ENCODE measurements at places on chromosomes 3 and 15.

DNA sequence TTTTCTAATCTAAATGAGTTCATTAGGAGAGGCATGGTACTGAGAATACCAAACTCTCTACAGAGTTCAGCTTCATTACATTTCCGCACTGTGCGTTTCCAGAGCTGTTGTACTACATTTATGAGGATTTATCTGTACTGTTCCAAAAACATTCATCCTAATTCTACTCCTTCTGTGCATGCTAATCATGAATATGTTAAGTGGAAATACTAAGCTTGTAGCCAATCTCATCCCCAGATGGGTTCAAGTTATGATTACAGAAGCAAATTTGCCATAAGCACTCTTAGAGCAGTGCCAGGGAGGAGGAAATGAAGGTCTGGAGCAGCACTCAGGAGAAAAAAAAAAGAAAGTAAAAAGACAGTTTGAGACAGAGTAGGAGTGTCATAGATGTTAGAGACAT lies 544.3 kb downstream of the GBE1 start:
- DNase-seq = no peak

- DNase-seq = no peak
These were observed 59.7 kb downstream of the RAP2B start for GRCh38 chr3:153221748-153222162.

GRCh38 chr15:68650901-68651709 lies 72.3 kb downstream of the CORO2B start:
- no peak for DNase-seq

GRCh38 chr3:127211118-127212060 lies 18.5 kb downstream of the PRR23E start:
- no peak for DNase-seq

DNA sequence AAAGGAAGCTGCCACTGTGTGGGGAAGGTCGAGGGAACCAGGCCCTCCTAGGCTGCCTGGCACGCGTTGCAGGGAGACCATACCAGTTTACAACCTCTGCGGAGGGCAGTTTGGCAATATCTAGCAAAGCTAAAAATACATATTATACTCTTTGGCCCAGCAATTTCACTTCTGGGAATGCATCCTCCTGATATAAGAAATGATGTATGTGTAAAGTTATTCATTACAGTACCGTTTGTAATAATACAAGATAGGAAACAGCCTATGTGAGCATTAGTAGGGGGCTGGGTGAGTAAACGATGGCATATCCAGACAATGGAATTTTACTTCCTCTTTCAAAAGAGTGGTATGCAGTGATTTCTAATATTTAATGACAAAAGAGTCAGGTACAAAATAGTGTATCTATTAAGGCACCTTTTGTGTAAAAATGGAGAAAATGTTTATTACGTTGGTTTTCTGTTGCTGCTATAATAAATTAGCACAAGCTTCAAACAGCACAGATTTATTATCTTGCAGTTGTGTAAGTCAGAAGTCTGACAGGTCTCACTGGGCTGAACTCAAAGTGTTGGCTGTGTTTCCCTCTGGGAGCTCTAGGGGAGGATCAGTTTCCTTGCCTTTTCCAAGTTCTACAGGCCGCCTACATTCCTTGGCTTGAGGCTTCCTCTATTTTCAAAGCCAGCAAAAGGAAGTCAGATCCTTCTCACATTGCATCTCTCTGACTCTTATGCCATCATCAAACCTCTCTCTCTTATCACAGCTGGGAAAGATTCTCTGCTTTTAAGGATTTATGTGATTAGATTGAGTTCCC lies 9.0 kb downstream of the APOD start:
- DNase-seq = no peak

- no peak for DNase-seq
These were observed 69.4 kb downstream of the ITPR1 start for GRCh38 chr3:4562595-4562994.

DNA sequence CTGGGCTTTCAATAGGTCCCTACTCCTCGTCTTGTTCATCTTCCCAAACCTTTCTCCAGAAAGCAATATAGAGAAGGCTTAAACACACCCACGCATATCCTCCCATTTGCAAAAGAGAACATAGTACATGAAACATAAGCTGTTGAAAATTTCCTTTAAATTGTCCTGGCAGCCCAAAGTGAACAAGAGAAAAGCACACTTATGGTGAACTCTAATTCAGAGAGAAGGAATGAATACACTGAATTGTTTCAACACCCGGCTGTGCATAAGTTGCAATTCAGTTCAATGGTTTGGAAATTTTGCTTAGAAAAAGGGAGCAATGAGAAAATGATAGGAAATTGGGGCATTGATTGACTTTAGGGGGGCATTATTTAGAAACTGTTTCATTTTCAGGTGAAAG lies 202.6 kb downstream of the TIGIT start:
- no peak for DNase-seq

DNA sequence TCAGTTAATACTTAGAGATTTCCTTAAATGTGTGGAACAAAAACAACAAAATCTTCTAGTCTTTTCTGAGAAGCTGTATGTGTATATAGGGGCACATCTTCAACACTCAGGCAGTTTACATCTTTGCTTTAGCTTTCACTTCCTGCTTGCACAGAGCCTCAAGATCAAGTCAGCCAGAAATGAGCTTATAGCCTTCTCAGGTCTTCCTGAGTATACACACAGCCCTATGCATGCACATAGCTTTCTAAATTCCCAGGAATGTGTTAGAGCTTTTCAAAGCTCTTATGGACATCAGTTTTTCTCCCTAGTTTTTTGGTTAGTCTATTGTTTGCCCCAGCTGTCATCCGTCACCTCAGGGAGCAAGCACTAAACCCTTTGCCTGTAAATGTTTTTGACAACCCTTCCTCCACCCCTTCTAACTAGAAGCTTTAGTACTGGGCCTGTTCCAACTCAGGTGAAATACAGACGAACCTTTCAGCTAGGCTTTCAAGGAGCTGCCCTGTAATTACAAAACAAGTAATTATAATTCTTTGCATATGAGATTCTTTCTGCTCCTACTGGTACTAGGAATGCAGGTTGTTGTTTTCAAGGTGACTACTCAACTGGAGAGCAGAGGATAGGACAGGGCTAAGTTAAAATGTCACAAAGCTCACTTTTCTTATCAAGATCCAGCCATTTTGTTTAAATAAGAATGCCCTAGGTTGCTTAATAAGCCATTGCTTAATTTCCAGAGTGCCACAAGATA lies 22.6 kb upstream of the MTMR10 start:
- DNase-seq = no peak

DNA sequence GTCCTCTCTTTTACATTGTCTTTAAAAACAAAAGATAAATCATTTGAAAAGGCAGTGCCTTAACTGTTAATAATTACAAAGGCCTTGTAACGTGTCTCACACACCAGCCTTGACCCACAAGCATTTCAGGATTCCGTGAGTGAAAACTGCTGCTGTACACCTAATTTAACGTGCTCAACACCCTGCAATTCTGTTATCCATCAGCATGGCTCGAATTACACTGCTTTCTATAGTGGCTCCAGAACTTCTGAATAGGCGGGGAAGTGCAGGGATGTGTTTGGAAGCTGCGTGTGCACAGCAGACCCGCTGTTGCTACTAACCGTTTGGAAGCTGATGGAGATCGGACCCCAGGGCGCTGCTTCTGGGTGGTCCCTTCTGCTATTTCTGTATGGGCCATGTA lies 9.9 kb upstream of the ETFA start:
- no peak for DNase-seq

DNA sequence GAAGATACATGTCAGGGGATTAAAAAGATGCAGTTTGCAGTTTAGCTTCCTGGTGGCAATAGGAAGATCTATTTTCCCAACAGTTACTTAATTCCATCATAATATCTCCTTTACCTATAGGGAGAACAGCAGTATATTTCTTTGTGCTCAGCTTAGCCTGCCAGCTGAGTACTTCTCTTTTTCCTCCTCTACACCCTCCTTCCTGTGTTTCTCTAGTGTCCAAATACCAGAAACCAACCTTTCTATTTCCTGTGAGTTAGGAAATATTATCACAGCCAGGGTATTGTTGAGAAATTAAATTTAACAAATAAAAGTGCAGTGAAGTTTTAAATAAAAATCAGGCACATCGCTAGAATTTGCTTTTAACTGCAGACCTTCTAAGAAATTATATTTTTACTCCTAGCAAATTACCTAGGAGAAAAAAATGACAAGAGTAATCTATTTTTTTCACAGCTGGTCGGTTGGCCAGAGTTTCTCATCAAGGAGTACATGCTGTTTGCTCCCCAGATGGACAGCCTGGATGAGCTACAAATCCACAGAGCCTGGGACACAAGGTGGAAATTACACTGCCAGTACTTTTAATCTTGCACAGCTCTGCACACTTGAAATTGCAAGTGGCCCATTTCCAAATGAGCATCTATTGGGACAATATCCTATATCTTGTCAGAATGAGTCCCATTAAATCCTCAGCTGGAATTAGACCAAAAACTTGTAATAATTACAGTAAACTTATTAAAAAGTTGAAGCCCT lies 185.2 kb upstream of the CFAP20DC start:
- no peak for DNase-seq

GRCh38 chr3:59426821-59427565 lies 377.2 kb upstream of the CFAP20DC start:
- no peak for DNase-seq

- DNase-seq = no peak
These were observed 81.9 kb upstream of the PLXND1 start for GRCh38 chr3:129688271-129688895.

DNA sequence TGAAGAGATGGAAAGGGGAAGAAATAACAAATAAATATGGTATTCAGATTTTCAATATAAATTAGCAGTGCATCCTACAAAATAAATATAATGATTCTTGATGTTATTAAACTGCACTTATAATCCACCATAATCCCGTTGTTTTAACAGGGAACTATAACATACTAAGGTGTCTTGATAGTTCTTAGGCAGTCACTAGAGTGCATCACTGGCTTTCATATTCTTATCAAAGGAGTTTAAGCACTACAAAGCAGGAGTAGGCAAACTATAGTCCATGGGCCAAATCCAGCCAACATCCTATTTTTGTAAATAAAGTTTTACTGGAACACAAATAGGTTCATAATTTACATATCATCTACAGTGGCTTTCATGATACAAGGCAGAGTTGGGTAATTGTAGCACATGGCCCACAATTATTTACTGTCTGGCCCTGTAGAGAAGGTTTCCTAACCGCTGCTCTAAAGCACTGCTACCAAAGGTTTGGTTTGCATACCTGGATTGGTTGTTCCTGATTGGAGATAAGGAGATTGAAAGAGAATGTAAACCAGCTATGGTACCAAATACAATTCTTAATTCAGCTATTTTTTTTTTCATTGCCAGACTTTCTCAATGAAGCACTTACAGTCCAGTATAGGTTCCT lies 104.3 kb downstream of the ZNF280D start:
- DNase-seq = no peak

DNA sequence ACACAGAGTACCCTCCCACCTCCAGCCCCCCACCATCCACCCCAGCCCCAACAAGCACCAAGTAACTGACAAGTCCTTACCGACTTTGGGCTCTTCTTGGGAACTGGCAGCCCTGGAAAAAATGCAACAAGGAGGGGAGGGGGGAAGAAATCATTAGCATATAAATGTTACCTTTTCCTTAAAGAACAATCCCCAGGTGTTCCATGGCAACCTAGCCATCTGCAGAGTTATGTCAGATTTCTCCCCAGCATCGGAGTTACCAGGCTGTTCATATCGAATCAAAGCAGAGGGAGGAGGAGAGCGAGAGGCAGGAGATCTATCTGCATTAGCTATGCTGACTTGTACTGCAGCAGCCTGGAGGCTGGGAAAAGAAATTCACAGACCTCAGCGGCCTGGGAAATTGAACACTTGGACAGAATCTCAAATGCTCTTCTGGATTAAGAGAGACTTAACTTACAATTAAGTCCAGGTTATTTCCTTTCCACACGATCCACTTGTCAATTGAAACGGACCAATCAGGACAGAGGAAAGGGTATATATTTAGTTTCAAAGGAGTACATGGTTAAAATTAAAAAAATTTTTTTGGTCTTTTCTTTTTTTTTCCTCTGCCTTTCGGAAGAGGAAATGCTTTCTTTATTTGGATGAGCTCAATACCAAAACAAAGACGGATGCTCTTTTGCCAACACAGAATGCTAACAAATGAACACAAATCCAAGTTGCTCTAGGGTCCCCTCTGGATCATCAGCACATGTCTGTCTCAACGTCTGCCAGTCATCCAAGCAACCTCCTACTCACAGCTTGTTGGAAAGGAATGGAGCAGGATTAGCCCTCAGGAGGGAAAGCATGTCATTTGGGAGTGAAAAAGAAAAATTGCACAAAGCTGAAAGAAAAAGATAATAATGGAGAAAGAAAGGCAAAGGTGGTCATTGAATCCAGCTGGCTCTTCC lies 637.1 kb downstream of the MAGI1 start:
- no peak for DNase-seq

- DNase-seq = peak; percentile 6
These were observed 448.0 kb upstream of the NECTIN3 start for GRCh38 chr3:110623571-110623970.

GRCh38 chr3:7959094-7959493 lies 542.5 kb upstream of the LMCD1 start:
- DNase-seq = no peak

DNA sequence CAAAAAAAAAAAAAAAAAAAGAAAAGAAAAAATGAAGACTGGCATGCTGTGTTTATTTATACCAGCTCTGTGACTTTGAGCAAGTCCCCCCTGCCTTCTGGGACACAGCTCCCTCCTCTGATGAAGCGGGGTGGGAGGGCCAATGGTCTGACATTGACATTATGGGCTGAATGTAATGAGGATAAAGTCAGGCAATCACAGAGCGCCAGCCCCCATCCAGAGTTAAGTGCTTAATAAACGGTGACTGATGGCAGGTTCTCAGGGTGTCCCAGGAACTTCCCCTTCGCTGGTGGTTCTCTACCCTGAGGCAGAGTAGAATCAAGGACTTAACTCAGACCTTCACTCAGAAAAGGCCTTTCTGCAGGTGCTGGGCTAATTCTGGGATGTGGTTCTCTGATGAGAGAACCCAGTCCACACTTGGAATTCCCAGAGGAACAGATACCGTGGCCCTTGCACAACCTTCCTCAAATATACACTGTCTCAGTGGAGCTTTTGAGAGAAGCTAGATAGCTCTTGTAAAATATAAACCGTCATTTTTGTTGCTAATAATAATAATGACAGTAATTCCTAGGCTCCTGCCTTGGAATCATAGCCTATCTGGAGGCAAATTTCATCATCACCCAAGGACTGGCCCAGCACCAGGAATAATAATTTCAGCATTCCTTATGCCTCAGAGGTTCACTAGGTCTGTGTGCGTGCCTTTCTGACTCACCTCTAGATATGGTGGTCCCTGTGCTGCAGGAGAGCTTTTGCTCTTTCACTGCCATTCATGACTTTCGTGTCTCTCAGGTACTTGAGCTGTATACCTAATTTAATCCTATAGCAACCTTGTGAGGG lies 115.8 kb downstream of the RPLP1 start:
- no peak for DNase-seq

GRCh38 chr15:72912996-72913395 lies 129.4 kb upstream of the ADPGK start:
- no peak for DNase-seq

DNA sequence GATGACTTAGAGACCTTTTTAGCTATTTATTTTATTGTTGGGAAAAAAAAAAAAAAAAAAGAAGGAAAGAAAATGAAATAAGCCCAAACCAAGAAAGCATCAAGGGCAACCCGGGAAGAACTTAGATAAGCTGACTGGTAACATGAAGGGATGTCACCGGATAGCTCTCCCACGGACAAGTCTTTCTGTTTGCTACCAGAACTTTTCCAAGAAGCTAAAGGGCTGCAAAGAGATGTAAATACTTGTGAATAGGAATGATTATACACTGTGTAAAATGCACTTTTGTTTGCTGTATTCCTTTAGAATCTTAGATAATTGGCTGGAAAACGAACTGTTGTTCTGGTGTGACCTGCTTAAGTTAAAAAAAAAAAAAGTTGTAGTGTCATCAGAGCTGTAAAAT lies 2.8 kb downstream of the FOXB1 start:
- no peak for DNase-seq

GRCh38 chr3:26100176-26100575 lies 310.3 kb downstream of the OXSM start:
- DNase-seq = peak; percentile 52

Data from epithelial cell of proximal tubule (primary cell).